ENCODE measurements at places on chromosomes 6 and 20.
A peak's percentile ranks its signal among the peaks of the same experiment; 100 is the strongest.

- peak; percentile 70 for ATAC-seq
Observed at GRCh38 chr6:69732640-69733039, 64.2 kb downstream of the LMBRD1 start.

DNA sequence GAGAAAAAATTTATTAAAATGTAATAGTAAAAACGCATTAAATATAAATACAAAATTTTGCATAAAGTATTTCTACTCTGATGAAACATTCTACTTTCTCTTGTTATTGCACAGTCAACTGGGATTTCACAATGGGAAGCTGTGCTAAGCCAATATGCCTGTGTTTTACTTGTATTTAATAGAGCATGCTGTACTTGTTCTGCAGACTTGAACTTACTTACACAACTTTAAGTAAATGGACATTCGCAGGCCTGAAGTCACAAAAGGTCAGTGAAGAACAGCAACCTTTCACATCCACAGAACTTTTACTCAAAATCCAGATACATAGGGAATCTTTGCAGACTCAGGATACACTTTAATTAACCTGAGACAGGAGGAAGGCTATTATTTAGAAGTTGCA is 409.5 kb downstream of the BTBD3 start:
- no peak for ATAC-seq

GRCh38 chr6:108768166-108768555 is 80.1 kb upstream of the ARMC2 start:
- ATAC-seq, result no peak

GRCh38 chr6:147046141-147046877 is 157.9 kb upstream of the STXBP5 start:
- no peak for ATAC-seq

DNA sequence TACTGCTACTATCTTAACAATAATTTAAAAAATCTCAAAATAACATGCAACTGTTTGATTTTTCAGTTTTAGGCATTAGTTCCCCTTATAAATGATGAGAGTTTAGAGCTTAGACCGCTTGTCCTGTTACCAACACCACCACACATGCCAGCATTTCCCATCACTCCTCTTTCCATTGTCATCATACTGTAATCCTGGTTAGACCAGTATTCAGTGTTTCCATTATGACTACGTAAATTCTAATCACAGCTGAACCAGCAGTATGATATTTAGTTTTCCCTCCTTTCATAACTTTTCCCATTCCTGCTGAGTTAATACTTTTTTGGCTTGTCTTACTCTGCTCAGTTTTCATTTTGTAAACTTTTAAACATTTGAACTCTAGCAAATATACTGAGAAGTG is 12.2 kb upstream of the TBC1D20 start:
- ATAC-seq, result no peak

GRCh38 chr6:124956018-124956417 is 6.2 kb upstream of the RNF217 start:
- no peak for ATAC-seq

Data from SK-N-SH treated with all-trans-retinoic acid at 6 μM for 48 hours (cell line).